ENCODE measurements at places on chromosomes 1 and 21. TPM values are rescaled to one million over a fixed set of nuclear protein-coding genes. Genes with fewer than 3 reads are reported as not detected.

PRRX1 gene
- 1.5 TPM for total RNA-seq

TMEM240 gene
- total RNA-seq = 5.1 TPM

FBXO28 gene
- 33.5 TPM for total RNA-seq

TMEM200B gene
- 13.3 TPM for total RNA-seq

NPHP4 gene
- 29.9 TPM for total RNA-seq

CD160 gene
- not detected for total RNA-seq

FAM72D gene
- total RNA-seq = 1.9 TPM

RPE65 gene
- not detected for total RNA-seq

GRCh38 chr1:99173282-99173681, 91.0 kb upstream of the PLPPR4 start:
- H3K4me1 ChIP-seq = peaks cover 17% of the 10 kb centered on the region
- no peak for DNase-seq

GRCh38 chr1:107664982-107665925, 299.7 kb downstream of the VAV3 start:
- H3K27me3 ChIP-seq = no peaks in the 10 kb centered on the region
- H3K4me3 ChIP-seq = no peak overlapping the region
- H3K27ac ChIP-seq = peak overlapping the region; percentile 51
- peaks cover 31% of the 10 kb centered on the region for H3K4me1 ChIP-seq
- no peak for DNase-seq
- no peaks in the 10 kb centered on the region for H3K36me3 ChIP-seq

GRCh38 chr1:181425566-181425965, 57.8 kb upstream of the CACNA1E start:
- H3K27ac ChIP-seq = no peak overlapping the region
- H3K4me1 ChIP-seq = peaks cover 16% of the 10 kb centered on the region

DNA sequence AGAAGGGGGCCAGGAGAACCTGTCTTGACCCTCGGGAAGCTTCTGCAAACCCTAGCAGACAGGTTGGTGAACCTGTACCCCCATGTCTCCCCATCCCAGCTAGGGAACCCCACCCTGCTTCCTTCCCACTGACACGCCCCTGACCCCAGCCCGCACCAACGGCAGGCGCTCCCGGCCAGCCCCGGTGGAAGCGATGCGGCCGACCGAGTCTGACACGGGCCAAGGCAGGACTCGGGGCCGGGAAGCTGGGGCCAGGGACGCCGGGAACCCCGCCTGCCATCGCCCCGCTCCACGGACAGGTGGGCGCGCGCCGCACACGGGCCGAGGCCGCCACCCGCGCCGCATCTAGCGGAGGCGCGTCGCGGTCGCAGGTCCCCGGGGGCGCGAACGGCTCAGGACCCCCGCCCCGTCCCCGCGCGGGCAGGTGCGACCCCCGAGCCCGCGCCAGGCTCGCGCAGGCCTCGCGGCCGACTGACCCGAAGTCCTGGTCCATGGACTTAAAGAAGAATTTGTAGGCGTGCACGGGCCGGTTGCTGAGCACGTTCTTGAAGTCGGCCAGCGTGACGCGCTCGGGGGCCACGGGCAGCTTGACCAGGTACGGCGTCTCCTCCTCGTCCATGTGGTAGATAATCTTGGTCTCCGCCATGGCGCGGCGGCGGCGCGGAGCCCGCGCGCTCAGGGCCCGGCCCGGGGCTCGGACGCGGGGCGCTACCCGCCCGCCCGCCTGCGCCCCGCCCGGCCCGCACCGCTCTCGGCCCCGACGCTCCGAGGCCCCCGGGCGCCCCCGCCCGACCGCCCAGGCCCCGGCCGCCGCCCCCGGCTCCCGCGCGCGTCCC, 580 bp downstream of the DVL1 start:
- peaks cover 11% of the 10 kb centered on the region for H3K27me3 ChIP-seq
- peak overlapping the region; percentile 75 for H3K4me3 ChIP-seq
- H3K4me1 ChIP-seq = peaks cover 9% of the 10 kb centered on the region
- H3K36me3 ChIP-seq = no peaks in the 10 kb centered on the region
- peak overlapping the region; percentile 74 for H3K27ac ChIP-seq

DNA sequence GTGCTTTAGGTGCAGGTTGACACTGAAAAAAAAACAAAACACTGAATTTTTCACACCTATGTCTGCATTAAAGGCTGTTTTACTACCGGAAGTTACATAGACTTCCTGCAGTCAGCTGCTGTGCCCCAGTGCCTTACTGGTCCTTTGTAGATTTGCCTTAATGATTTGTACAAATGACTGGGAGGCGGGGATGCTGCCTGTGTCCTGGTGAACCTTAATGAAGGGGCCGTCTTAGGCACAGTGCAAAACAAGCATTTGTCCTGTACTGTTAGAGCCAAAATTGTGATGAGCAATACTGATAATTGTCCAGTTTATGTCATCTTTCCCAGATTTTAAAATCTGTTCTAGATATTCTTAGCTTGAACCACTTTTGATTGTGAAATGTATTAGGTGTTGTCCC, 90.9 kb upstream of the PGD start:
- no peak overlapping the region for H3K4me3 ChIP-seq
- no peak overlapping the region for H3K27ac ChIP-seq
- no peaks in the 10 kb centered on the region for H3K27me3 ChIP-seq

GRCh38 chr1:106435269-106435668, 621.2 kb upstream of the PRMT6 start:
- no peak overlapping the region for H3K27ac ChIP-seq
- no peak overlapping the region for H3K4me3 ChIP-seq
- no peaks in the 10 kb centered on the region for H3K4me1 ChIP-seq
- no peaks in the 10 kb centered on the region for H3K27me3 ChIP-seq
- no peak for DNase-seq

- H3K4me1 ChIP-seq = peaks cover 10% of the 10 kb centered on the region
- H3K27me3 ChIP-seq = no peaks in the 10 kb centered on the region
These were observed 51.2 kb downstream of the GIPC2 start for GRCh38 chr1:78096976-78097375.

DNA sequence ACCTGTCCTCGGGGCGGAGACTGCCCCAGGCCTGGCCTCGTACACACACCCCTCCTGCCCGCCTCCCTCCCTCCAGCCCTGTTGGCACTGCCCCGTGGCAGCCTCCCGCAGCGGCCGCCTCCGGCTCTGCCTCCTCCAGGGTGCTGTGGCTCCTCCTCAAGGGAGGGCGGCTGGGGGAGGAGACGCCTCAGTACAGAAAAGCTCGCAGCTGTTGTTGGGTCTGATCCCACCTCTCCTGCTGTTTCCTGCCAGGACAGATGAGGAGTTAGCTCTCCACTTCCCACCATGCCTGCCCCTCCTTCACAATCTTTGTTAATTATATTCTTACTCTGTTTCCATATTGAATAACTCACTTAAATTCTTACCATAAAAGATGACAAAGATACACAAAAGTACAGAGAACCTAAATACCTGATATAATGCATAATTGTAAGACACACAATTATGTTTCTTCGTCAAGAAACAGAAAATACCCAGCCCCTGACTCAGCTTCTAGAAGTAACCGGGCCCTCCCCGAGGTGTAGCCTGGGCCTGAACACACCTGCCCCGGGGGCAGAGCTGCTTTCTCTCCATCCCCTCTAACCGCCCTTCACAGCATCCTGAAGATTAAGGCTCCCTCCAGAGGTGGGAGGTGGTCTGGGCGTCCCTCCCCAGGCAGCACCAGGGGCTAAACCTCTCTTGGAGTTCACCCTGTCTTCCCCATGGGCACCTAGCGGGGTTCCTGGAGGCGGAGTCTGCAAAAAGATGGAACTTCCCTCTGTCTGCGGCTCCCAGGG, 30.6 kb upstream of the COL6A1 start:
- H3K27me3 ChIP-seq = peaks cover 9% of the 10 kb centered on the region
- H3K36me3 ChIP-seq = no peaks in the 10 kb centered on the region
- H3K4me3 ChIP-seq = no peak overlapping the region
- no peak for DNase-seq
- no peak overlapping the region for H3K27ac ChIP-seq

- peaks cover 2% of the 10 kb centered on the region for H3K27me3 ChIP-seq
- no peak overlapping the region for H3K4me3 ChIP-seq
- H3K27ac ChIP-seq = no peak overlapping the region
- DNase-seq = no peak
These were observed 317.2 kb upstream of the NFIA start for GRCh38 chr1:60765204-60765603.

GRCh38 chr1:117540532-117540931, 65.3 kb upstream of the TENT5C start:
- H3K4me3 ChIP-seq = no peak overlapping the region
- no peaks in the 10 kb centered on the region for H3K27me3 ChIP-seq
- no peak for DNase-seq
- H3K36me3 ChIP-seq = no peaks in the 10 kb centered on the region
- H3K27ac ChIP-seq = no peak overlapping the region

GRCh38 chr1:156465747-156466365, 34.7 kb downstream of the MEF2D start:
- DNase-seq = no peak
- no peaks in the 10 kb centered on the region for H3K27me3 ChIP-seq
- H3K27ac ChIP-seq = no peak overlapping the region
- H3K4me1 ChIP-seq = no peaks in the 10 kb centered on the region
- peaks cover 10% of the 10 kb centered on the region for H3K36me3 ChIP-seq

GRCh38 chr1:183164963-183165362, 21.1 kb upstream of the LAMC2 start:
- no peaks in the 10 kb centered on the region for H3K27me3 ChIP-seq
- H3K4me3 ChIP-seq = no peak overlapping the region
- H3K4me1 ChIP-seq = peaks cover 1% of the 10 kb centered on the region
- DNase-seq = no peak
- H3K27ac ChIP-seq = no peak overlapping the region
- H3K36me3 ChIP-seq = no peaks in the 10 kb centered on the region

DNA sequence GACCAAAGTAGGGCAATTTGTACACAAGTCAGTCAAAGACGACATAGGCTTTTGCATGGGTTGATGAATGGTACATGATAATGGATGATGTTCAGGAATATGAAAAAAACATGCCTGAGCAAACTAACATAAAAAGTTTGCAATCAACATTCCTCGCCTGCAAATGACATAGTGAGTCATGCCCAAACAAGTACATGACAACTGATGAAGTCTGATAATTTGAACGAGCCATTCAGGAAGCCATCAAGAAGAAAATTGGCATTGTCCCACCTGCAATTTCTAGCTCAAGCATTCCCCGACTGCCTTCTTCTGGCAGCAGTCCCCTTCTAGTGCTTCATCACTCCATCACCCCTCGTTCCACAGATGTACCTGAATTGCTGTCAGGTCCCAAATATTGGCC, 118.4 kb upstream of the NR5A2 start:
- no peak for DNase-seq
- peaks cover 2% of the 10 kb centered on the region for H3K36me3 ChIP-seq
- H3K4me1 ChIP-seq = no peaks in the 10 kb centered on the region
- no peak overlapping the region for H3K4me3 ChIP-seq

DNA sequence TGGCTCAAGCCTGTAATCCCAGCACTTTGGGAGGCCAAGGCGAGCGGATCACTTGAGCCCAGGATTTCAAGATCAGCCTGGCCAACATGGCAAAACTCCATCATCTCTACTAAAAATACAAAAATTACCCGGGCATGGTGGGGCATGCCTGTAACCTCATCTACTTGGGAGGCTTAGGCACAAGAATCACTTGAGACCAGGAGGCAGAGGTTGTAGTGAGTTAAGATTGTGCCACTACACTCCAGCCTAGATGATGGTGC, 12.0 kb downstream of the PALMD start:
- no peak overlapping the region for H3K27ac ChIP-seq
- H3K4me1 ChIP-seq = peaks cover 4% of the 10 kb centered on the region
- DNase-seq = no peak
- no peak overlapping the region for H3K4me3 ChIP-seq

GRCh38 chr1:34929853-34930701, 627 bp upstream of the DLGAP3 start:
- DNase-seq = no peak
- H3K4me1 ChIP-seq = peaks cover 2% of the 10 kb centered on the region
- peak overlapping the region; percentile 47 for H3K4me3 ChIP-seq
- no peaks in the 10 kb centered on the region for H3K36me3 ChIP-seq
- H3K27ac ChIP-seq = no peak overlapping the region

- H3K4me3 ChIP-seq = no peak overlapping the region
- no peak for DNase-seq
- no peak overlapping the region for H3K27ac ChIP-seq
- peaks cover 29% of the 10 kb centered on the region for H3K27me3 ChIP-seq
- H3K36me3 ChIP-seq = no peaks in the 10 kb centered on the region
These were observed 24.6 kb downstream of the SYT2 start for GRCh38 chr1:202685641-202686040.
